Aortic smooth muscle cell (primary cell): ENCODE measurements at places on chromosomes 1 and 21. TPM values are rescaled to one million over a fixed set of nuclear protein-coding genes. Genes with fewer than 3 reads are reported as not detected.

GSTM1 gene
- 11.4 TPM in 1 of 2 replicates, not detected in the other for total RNA-seq

DIRAS3 gene
- total RNA-seq, result 0.99 and 1.3 TPM in 2 replicates

LCE1F gene
- total RNA-seq, result not detected in 2 replicates

TNNI3K gene
- 1.2 and 1.7 TPM in 2 replicates for total RNA-seq

TMEM125 gene
- not detected in 2 replicates for total RNA-seq

LRRC53 gene
- total RNA-seq, result not detected in 2 replicates

NTRK1 gene
- not detected in 2 replicates for total RNA-seq

ST6GALNAC5 gene
- total RNA-seq, result 0.40 and 1.1 TPM in 2 replicates

DTL gene
- total RNA-seq, result 11.4 and 20.7 TPM in 2 replicates

CFAP141 gene
- not detected in 2 replicates for total RNA-seq

MPZ gene
- 1.6 and 1.7 TPM in 2 replicates for total RNA-seq

UTS2 gene
- total RNA-seq, result not detected in 2 replicates

BACE2 gene
- total RNA-seq, result 105 and 135 TPM in 2 replicates

RHOU gene
- 0.26 and 0.87 TPM in 2 replicates for total RNA-seq

OR1C1 gene
- not detected in 2 replicates for total RNA-seq

SCAF4 gene
- 4.8 and 7.5 TPM in 2 replicates for total RNA-seq

FAM167B gene
- 0.79 and 1.7 TPM in 2 replicates for total RNA-seq

ACTL8 gene
- total RNA-seq, result not detected in 2 replicates

PRRX1 gene
- 229 and 404 TPM in 2 replicates for total RNA-seq

MAN1A2 gene
- total RNA-seq, result 58.2 and 74.9 TPM in 2 replicates

PPIAL4G gene
- total RNA-seq, result 0.06 TPM in 1 of 2 replicates, not detected in the other

RXRG gene
- 0.13 TPM in 1 of 2 replicates, not detected in the other for total RNA-seq

ANKRD34A gene
- total RNA-seq, result 0.40 and 0.62 TPM in 2 replicates

HLCS gene
- total RNA-seq, result 35.7 and 39.4 TPM in 2 replicates

DCST1 gene
- total RNA-seq, result not detected in 2 replicates

FAAH gene
- total RNA-seq, result 0.37 and 0.92 TPM in 2 replicates

CRYAA gene
- total RNA-seq, result not detected in 2 replicates

S100A5 gene
- 0.26 and 0.62 TPM in 2 replicates for total RNA-seq

FCER1G gene
- not detected in 2 replicates for total RNA-seq

LENEP gene
- 0.66 and 0.99 TPM in 2 replicates for total RNA-seq

KCNE1 gene
- 0.53 and 0.87 TPM in 2 replicates for total RNA-seq

SAMD13 gene
- total RNA-seq, result 0.92 and 1.1 TPM in 2 replicates

FAM110D gene
- total RNA-seq, result under 0.01 and 0.06 TPM in 2 replicates

GPR161 gene
- total RNA-seq, result 11.4 and 13.2 TPM in 2 replicates

TAF5L gene
- total RNA-seq, result 13.5 and 13.6 TPM in 2 replicates

FAM163A gene
- total RNA-seq, result not detected in 2 replicates

KPRP gene
- not detected in 2 replicates for total RNA-seq

LAMC2 gene
- 5.0 and 5.3 TPM in 2 replicates for total RNA-seq

C1orf53 gene
- total RNA-seq, result 3.9 and 6.1 TPM in 2 replicates

AMPD1 gene
- total RNA-seq, result not detected in 2 replicates

IER5 gene
- total RNA-seq, result 13.7 and 16.3 TPM in 2 replicates

ATP6V1G3 gene
- total RNA-seq, result 0.25 TPM in 1 of 2 replicates, not detected in the other

OR2AK2 gene
- not detected in 2 replicates for total RNA-seq

WDR77 gene
- 16.4 and 25.9 TPM in 2 replicates for total RNA-seq

TMED5 gene
- total RNA-seq, result 49.1 and 54.6 TPM in 2 replicates

UBE2G2 gene
- total RNA-seq, result 68.0 and 76.8 TPM in 2 replicates

AMY2A gene
- not detected in 2 replicates for total RNA-seq

ADGRB2 gene
- total RNA-seq, result 4.0 and 4.9 TPM in 2 replicates
